ENCODE measurements at places on chromosomes 7 and 10.

- no peak for DNase-seq
These were observed 4.2 kb upstream of the HOXA10 start for GRCh38 chr7:27178366-27178765.

DNA sequence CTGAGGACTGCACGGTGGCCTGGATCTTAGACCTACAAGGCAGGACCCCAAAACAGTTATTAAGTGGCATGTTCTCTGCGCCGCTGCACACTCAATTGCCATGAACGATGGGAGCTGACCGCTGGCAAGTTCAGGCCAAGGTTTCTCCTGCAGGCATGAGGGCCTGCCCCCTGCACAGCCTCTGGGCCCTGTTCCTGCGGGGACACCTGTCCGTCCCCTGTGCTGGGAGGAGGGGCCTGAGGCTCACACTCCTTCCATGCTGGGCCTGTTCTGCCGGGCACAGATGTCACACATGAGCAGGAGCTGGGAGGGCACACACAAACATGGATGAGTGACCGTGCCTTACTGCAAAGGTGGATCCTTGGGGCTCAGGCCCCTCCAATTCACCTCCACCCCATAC is 90.0 kb downstream of the PTPRN2 start:
- no peak for DNase-seq

DNA sequence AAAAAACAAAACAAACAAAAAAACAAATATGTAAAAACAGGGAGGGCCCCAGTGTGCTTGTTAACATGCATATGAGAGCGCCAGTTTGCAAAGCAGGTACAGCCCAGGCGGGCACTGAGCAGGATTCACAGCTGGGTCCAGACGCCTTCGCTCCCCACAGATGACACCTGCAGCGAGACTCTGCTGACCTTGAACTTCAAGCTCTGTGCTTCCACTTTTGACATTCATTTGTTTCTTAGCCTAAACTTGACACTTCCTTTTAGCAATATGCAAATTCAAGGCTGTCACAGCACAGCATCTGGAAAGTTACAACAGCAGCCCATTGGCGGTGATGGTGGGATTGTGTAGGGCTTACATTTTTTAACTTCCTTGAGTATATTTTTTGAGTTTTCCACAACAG is 88.8 kb upstream of the TNS3 start:
- DNase-seq, result no peak

DNA sequence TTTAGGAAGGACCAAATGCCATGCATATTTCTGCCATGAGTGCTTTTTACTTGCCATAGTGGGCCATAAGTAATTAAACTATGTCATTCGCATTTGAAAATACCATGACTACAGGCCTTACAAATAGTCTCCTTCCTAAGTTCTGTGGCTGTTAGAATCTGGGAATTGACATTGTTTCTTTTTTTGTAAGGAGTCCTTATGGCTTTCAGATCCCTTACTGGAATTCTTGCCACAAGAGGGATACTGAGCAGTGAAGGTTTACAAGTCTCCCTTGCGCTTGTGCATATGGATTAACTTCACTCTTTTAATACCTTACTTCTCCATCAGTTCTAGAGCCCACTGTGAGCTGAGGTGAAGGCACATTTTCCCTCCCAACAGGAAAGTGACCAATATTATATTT is 166.0 kb downstream of the NRG3 start:
- no peak for DNase-seq

GRCh38 chr10:12981570-12981969 is 19.9 kb downstream of the CCDC3 start:
- no peak for DNase-seq

DNA sequence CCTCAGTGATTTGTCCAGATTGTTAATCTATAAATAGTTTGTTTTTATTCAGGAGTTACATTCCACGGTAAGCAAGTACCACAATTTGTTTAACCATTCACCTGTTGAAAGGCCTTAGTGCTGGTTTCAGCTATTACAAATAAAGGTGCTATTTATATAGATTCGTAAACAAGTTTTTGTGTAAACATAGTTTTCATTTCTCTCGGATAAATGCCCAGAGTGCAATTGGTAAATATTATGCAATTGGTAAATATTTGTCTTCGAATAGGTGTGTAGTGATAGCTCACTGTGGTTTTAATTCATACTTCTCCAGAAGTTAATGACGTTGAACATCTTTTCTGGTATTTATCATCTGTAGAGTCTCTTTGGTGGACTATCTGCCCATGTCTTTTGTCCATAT is 76.4 kb upstream of the RSU1 start:
- no peak for DNase-seq

- DNase-seq, result no peak
These were observed 23.1 kb upstream of the SDHAF3 start for GRCh38 chr7:97094284-97094930.

DNA sequence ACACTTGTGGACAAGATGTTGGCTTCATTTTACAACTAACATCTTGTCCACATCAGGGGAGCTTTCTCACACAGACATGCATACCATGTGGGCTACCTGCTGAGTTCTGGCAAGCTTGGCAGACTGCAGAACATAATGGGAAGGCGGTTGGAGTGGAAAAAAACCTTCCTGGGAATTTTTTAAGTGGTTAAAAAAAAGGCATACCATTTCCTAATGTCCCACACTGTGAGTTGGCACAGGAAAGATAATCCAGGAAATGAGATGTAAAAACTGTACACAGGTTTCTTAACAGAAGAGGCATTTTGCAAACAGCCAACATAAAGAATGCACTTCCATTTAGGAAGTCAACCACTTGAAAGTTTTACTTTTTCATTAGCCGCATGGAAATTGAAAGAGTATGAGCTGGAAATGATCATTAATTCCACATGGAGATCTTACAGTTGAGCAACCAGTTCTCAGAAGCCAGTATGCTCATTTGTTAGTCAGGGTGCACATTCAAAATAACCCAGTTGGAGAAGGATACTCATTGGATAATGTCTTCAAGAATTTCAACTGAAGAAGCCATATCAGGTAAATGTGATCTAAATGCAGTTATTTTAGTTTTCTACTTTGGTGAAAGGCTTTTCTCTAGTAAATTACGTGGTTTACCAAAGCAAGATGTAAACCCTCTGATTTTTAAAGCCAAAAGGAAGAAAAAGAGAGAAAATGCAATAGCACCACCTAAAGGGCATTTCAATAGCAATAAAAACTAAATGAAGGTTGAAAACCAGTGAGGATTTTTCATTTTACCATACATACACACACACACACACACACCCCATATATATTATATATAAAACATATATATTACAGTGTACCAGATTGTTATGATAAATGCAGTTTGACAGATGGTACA is 194.0 kb downstream of the TAX1BP1 start:
- DNase-seq, result no peak

DNA sequence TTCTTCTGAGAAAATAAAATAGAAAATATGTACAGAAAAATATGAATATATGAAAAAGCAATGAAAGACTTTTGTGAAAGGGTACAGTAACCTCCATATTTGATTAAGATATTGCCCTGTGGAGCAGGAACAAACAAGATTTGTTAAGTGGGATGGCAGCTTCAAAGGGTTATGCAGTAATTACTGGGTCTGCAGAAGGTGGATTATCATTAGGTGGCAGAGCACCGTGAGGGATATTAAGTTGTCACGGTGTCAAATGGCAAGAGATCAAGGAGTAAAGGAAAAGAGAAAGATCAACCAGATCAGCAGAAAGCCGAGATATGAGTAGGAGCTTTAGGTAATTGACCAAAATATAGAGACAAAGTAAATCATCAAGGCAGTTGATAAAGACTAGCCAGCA is 44.1 kb downstream of the DGKB start:
- DNase-seq, result no peak

DNA sequence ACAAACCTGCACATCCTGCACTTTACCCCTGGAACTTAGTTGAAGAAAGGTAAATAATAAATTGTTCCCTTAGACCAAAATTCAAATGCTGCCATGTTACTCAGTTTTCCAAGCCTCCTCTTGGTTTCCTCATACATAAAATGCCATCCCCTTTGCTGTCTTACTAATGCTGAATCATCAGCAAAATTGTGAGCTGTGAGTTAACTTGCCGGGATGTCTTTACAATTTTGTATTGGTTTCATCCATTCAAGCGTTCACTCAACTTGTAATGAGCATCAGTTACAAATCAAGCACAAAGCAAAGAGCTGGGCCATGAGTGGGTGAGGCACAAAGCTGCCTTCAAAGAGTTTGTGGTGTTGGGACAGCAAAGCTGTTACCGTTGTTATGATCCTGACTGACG is 395.8 kb upstream of the ZMIZ1 start:
- DNase-seq, result no peak

- no peak for DNase-seq
These were observed at the start of gene RARRES2 for GRCh38 chr7:150341263-150342120. RARRES2 (minus strand) TSS chr7:150341629; CDS start chr7:150340609, 1,020 bp downstream.

- no peak for DNase-seq
These were observed 2.9 kb downstream of the A1CF start for GRCh38 chr10:50882540-50882983.

- DNase-seq, result no peak
These were observed 6.6 kb downstream of the PDIA4 start for GRCh38 chr7:149021725-149022062.

DNA sequence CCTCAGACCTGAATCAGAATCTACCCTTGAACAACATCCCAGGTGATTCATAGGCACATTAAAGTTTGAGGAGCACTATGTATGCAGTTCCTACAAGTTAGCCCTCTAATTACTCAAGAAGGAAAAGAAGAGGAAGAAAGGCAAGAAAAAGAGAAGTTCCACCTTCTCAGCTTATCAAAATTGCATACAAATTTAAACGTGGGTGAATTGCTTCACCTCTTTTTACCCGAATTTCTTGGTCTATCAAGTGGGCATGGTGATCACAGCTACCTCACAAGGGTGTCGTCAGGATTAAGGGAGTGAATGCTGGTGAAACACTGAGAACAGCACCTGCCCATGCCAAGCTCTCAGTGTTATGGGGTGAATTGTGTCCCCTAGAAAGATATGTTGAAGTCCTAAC is 43.8 kb upstream of the PAPSS2 start:
- DNase-seq, result no peak

DNA sequence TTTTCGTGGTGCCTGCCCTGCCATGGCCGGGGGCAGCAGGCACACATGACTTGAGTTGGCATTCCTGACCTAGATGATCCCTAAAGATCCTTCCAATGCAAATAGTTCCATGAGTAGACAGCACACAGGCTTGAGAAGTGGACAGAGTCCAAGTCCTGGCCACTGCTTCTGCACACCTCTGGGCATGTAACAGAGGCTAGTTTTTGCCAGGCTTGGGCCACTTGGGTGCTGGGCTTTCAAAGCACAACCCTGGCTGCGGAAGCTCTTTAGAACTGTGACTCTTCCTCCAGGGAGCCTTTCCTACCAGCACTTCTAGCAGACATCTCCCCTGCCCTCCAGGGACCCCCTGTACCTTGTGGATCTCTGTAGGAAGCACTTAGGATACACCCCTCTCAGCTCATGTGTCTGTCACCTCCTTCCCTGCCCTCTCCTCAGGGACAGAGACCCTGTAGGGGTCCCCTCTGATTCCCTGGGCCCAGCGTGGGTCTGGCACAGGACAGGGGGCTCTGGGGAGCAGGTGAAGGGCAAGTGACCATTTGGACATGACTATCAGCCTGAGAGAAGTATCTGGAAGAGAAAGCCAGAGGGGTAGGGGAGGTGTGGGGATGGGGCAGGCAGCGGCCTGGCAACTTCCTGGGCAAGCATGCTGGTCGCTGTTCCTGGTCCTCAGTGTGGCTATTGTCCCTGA is 36.2 kb downstream of the ZCCHC24 start:
- no peak for DNase-seq

- DNase-seq, result no peak
These were observed 70.5 kb upstream of the ABI1 start for GRCh38 chr10:26931223-26931622.

DNA sequence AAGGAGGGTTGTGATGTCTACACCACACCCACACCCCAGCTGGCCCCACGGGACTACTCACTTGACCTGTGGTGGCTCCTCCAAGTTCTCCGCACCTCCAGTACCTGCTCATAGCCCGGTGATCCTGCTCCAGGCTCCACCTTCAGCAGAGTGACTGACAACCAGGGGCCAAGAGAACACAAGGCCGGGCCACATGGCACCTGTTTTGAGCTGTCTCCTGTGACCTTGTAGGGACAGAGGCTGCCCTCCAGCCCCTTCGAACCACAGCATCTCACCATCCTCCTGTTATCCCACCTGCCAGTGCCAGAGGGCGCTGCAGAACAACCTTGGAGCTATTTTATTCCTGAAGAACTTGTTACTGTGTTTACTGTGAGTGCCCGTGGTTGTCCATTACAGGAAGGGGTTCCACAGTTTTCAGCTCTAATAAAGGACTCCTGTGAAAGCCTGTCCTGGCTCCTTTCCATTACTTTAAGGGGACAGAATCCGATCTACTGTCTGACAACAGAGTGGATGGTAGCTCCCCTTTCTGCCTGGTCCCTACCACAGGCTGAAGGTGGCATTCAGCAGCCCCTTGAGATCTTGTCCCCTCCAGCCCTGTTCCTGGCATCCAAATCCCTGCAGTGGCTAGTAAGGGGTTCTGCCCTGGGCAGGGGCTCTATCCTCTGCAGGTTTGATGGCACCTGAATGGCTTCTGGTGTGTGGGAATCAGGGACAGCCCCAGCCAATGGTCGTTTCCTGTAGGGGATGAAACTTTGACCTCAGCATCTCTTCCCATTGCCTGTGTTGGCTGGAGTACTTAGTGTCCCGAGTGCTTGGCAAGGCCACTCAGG is 50.8 kb downstream of the C10orf120 start:
- no peak for DNase-seq

GRCh38 chr10:70634011-70634410 is 31.5 kb upstream of the PRF1 start:
- DNase-seq, result no peak

DNA sequence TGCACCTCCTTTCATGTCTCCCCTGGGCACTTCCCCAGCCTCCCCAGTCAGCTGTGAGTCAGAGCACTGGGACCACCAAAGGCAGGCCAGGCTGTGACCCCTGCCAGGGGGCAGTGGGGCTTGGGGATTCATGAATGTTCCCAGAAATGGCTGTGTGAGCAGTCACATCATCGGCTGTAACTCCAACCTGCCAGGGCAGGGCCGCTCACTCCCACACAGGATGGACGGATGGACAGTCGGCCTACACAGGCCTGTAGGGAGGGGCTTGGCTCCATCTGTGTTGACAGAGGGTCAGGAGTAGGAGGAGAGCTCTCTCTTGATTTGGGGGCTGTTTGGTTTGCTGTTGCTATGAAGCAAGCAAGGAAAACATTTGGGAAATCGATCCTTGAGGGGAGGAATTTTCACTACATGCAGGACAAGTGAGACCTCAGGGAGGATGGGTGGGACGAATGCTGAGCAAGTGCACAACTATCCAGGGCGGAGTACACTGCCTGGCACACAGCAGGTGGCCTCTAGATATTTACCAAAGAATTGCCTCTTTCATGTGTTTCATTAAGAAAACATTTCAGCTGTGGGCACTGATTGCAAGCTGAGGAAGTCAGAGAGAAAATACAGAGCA is 2.9 kb upstream of the IGFBP1 start:
- DNase-seq, result no peak

DNA sequence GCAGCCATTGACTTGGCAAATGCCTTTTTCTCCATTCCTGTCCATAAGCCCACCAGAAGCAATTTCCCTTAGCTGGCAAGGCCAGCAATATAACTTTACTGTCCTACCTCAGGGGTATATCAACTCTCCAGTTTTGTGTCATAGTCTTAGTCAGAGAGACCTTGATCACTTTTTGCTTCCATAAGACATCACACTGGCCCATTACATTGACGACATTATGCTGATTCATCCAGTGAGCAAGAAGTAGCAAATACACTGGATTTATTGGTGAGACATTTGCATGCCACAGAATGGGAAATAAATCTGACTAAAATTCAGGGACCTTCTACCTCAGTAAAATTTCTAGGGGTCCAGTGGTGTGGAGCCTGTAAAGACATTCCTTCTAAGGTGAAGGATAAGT is 649.7 kb upstream of the ANKRD30A start:
- DNase-seq, result no peak

GRCh38 chr7:31074403-31075085 is 22.4 kb downstream of the ADCYAP1R1 start:
- no peak for DNase-seq

All from effector CD4-positive, alpha-beta T cell (primary cell).